ENCODE measurements at places on chromosomes 2 and 18.

DNA sequence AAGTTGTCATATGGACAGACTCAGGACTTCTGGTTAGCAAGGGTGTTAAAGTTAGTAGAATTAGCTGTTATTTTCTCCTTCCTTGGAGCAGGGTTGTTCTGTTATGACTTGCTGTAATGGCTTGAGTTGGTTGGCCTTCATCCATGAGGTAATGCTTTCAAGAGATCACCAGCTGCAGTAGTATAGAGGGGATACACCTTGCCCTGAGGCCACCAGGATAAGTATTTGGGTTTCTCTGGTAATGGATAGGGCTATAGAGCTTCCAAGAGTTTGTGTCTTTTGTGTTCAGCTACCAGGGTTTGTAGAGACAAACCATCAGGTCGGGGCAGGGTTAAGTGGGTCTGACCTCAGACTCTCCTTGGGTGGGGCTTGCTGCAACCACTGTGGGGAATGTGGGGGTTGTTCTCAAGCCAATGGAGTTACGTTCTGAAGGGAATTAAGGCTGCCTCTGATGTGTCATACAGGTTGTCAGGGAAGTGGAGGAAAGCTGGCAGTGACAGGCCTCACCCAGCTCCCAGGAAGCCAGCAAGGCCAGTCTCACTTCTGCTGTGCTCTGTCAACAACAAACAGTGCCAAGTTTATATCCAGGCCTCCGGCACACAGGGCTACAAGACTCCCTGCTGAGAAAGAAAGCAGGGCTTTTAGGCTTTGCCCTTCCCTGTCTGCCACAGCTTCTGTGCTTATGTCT lies 356.6 kb downstream of the SPAG16 start:
- no peak for DNase-seq

DNA sequence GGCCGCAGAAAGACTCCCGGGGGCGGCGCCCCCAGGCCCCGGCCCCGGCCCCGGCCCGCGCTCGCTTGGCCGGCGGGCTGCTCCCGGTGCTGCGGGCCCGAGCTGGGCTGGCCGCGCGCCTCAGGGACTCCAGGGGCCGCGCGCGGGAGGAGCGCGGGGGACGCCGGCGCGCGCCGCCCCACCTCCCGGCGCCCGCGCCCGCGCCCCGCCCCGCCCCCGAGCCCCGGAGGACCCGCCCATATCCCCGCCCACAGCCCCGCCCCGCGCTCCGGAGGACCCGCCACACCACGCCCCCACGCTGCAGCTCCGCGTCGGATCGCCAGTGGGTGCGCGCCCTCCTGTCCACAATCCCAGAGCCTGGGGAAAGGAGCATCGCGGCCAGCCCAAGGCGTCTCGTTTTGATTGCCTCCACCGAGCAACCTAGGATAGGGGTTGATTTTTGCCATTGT lies at the start of gene PARD6G:
Gene PARD6G (minus strand): TSS at position 122 of the 449 bp plus-strand sequence. CDS start 166 bp downstream, outside the sequence.
- DNase-seq, result peak; percentile 18

DNA sequence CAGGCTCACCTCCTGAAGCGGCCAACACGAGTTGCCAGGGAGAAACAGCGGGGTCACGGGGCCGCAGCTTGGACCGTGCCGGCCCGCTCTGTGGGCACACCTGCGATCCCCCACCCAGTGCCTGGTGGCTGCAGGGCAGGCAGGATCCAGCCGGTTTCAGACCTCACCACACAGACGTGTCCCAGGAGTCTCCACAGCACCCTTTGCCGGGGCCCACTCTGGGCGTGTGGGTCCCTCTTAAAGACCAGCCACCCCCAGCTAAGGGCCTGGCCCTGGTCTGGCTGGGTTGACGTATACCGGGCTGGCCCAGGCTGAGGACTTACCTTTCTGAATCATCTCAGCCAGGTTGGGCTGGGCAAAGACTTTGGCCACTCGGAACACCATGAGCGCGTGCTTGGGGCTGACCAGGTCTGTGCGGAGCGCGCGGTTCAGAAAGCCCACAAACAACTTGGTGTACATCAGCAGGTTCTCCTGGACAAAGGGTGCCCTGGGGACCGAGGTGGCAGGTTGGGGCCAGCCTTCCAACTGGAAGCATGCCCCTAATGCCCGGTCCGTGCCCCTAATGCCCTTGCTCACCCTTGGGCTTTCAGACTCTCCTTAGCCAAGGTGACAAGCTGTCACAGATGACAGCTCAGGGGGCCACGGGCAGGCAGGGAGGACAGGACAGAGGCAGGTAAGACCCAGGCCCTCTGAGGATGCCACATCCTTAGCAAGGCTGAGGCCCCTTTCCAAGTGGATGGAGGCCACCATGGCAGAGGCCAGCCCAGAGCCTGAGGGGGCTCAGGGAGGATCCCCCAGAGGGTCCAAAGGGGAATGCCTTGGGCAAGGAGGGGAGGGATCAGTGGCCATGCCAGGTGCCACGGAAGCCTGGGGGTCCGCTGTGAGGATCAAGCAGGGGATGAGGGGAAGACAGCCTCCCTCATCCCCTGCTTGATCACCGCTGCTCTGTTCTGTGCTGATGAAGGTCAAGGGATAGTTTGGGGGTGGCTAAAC lies 10.2 kb upstream of the CCDC74B start:
- no peak for DNase-seq

DNA sequence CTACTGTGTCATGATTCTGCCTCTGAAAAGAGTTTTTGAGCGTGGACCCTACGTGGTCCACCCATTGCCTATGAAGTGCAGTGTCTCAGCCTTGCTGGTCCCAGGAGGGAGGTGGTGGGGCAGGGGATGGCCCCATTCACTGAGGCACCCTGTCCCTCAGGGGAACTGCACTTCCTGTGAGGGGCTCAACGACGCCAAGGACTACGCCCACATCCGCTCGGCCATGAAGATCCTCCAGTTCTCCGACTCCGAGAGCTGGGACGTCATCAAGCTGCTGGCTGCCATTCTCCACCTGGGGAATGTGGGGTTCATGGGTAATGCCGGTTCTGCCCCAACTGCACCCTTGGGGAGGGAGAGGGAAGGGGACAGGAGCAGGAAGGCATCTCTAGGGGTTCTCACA lies 42.5 kb downstream of the MYO7B start:
- no peak for DNase-seq

All from activated CD4-positive, alpha-beta T cell treated with anti-CD3 and anti-CD28 coated beads for 1 hour (primary cell).